Heart left ventricle (tissue), 16 donors: ENCODE measurements at places on chromosomes 12 and 14.
A peak's percentile ranks its signal among the peaks of the same experiment; 100 is the strongest.

DNA sequence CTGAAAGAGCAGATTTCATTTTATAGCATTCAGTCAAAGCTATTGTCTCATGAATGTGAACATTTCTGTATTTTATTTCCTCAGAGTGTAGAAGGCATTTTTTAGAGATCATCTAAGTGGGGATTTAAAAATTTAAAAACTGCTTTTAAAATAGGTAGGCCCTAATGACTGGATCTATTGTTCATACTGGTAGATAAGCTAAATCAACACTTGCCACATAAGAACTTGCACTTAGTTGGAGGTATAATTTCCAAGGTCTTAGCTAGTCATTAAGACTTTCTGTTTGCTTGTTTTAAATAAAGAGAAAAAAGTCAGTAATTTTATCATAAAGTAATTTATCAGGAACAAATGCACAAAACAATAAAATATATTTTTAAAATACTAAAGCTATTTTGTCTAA is 75.2 kb upstream of the LMO3 start:
- DNase-seq, result no peak

- no peak for DNase-seq
These were observed 32.3 kb downstream of the EFCAB11 start for GRCh38 chr14:89922031-89922907.

GRCh38 chr12:37672655-37673260 is 643.8 kb upstream of the ALG10B start:
- no peak for DNase-seq

DNA sequence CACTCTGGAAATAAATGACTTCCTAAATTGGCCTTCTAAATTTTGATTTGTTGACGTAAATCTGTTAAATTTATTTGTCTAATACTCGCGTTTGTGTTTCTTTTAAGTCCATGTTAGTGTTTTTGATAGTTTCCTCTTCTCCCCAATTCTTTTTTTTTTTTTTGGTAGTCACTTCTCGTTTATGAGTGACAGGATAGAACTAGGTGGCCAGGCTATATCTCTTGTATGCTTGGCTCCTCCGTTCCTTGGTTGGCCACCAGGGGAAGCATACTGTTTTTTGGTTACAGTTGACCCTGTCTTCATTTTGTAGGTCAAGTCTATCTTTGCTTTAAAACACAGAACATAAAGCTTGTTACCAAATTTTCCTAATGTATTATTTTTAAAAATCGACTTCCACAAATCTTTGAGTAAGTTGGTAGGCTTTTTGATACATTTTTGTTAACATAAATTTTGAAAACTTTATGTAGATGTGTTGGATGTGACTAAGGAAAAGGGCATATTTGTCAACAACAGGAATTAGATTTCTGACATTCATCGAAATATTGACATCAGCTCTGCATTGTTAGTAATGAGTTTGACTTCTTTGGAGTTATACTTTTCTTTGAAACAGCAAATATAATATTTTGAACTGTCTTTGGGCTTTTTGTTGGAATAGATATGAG is 2.2 kb downstream of the RCOR1 start:
- peak; percentile 62 for DNase-seq

DNA sequence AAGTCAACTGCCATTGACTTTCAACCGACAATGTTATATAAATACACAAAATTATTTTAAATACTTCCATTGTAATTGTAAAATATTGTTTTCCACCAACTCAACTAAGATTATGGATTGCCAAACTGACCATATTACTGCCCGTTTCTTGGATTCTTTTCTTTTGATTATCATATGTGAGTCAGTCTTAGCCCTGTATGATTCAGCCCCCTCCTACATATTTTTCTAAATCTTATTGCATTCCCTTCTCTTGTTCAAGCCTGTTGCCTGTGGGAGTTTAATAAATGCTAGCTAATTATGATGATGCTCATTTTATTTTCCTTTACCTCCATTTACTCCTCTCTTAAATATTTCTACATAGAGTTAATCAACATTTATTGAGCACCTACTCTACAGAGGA is 6.8 kb downstream of the RASSF9 start:
- DNase-seq, result no peak

- no peak for DNase-seq
These were observed 75.4 kb downstream of the VCPKMT start for GRCh38 chr14:50040895-50041465.

- DNase-seq, result no peak
These were observed 160.9 kb downstream of the EPS8 start for GRCh38 chr12:15627995-15628945.

DNA sequence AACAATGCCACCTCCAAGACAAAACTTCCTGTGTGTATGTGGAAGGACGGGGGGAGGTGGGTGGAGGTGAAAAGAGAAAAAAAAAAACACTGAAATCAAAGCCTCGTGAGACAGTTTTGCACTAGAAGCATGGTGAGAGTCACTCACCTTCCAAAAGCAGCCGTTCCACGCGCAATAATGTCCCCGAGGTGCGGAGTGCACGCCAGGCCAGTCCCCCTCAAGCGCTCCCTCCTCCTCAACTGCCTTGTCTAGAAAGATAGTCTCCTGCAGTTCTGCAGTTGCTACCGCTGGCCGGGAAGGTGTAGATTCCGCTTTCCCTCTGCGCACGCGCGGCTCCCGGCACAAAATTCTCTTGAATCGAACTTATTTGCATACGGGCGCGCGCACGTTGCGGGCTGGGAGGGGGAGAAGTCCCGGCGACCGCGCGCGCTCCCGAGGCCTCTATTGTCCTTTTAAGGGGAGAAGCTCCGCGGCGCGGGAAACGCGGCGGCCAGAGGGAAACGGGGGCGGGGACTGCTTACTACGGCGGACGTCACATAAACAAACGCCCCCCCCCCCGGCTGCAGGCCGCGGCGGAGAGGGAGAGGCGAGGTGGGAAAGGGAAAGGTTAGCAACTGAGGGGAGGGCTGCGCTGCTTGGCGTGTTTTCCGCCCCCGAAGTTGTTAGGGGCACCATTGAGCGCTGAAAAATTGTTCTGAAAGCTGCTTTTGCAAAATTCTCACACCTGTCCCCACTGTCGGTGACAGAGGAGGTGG is at the start of gene SINHCAF:
Gene SINHCAF, minus strand, starts transcription at position 274 of the 755 bp plus-strand sequence. CDS start 27,946 bp downstream, outside the sequence.
- DNase-seq, result peak; percentile 100

- DNase-seq, result no peak
These were observed 81.1 kb upstream of the DIO3 start for GRCh38 chr14:101480022-101480746.

GRCh38 chr14:34619471-34619870 is 10.5 kb downstream of the SNX6 start:
- no peak for DNase-seq

GRCh38 chr14:106442857-106443256 is 916.5 kb downstream of the TMEM121 start:
- no peak for DNase-seq

DNA sequence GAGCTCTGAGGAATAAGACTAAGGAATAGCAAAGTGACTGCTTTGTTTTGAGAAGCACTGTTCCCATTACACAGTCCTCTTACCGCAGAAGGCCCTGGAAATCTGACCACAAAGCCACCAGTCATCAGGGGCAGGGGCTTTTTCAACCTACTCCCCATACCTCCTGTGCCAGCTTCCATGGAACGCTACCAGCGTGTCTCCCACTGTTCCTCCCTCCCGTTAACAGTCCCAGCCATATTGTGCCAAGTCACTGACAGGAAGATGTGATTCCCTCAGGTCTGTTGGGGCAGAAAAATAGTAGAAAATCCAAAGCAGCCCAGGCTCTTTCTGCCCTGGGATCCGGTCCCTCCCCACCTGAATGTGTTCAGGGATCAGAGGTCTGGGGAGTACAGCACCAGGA is 46.6 kb upstream of the VPS33A start:
- DNase-seq, result no peak

GRCh38 chr12:94982456-94982855 is 21.0 kb downstream of the NDUFA12 start:
- DNase-seq, result no peak

GRCh38 chr14:61841145-61841544 is 78.9 kb downstream of the SNAPC1 start:
- DNase-seq, result no peak

- no peak for DNase-seq
These were observed 27.7 kb upstream of the TBX3 start for GRCh38 chr12:114711689-114712152.

GRCh38 chr12:120725151-120725658 is 421 bp upstream of the ACADS start:
- no peak for DNase-seq

GRCh38 chr12:126219654-126220279 is 1154.5 kb downstream of the AACS start:
- DNase-seq, result no peak

DNA sequence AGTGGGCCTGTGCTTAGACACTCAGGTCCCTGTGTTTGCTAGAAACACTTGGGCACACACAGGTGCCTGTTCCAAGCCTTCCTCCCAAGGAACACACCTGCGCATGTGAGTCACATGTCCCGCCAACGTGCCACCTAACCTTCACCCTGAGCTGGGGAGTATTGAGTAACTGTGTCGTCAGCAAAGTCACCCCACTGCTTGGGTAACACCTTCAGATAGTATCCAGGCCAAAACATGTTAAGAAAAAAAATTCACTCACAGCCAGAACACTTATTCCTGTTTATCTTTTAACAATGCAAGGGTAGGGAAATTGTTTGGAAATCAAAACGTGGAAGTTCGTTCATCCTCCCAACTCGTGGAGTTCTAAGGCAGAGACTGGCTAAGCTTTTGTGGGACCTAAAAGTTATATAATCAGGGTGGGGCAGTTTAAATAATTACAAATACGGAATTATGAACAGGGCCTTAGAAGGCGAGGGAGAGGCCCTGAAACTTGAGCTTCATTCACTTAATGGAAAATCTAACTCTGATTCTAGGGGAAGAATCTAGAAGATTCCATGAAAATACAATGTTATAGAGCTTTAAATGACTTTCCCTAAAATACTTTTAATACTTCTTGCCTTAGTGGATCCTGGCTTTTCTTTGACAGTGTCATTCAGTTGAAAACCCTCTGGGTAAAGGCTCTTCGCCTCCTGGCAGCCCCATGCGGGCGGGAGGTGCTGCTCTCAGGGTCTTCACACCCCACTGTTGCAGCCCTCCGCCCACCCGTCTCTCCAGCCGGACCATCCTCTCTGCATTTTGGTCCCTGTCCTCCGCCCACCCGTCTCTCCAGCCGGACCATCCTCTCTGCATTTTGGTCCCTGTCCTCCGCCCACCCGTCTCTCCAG is 30.3 kb upstream of the ADIPOR2 start:
- no peak for DNase-seq

- DNase-seq, result no peak
These were observed 63.9 kb downstream of the FUT8 start for GRCh38 chr14:65476273-65476941.

GRCh38 chr12:68932961-68933893 is at the start of gene CPM:
Gene CPM (minus strand): TSS chr12:68933171. CDS start chr12:68932837, 334 bp downstream.
- DNase-seq, result peak; percentile 77

GRCh38 chr14:75064205-75064567 is 362 bp upstream of the ACYP1 start:
- no peak for DNase-seq

GRCh38 chr12:30169839-30170591 is 386.3 kb upstream of the TMTC1 start:
- DNase-seq, result no peak

GRCh38 chr12:64137117-64137516 is 85.0 kb downstream of the KICS2 start:
- no peak for DNase-seq

DNA sequence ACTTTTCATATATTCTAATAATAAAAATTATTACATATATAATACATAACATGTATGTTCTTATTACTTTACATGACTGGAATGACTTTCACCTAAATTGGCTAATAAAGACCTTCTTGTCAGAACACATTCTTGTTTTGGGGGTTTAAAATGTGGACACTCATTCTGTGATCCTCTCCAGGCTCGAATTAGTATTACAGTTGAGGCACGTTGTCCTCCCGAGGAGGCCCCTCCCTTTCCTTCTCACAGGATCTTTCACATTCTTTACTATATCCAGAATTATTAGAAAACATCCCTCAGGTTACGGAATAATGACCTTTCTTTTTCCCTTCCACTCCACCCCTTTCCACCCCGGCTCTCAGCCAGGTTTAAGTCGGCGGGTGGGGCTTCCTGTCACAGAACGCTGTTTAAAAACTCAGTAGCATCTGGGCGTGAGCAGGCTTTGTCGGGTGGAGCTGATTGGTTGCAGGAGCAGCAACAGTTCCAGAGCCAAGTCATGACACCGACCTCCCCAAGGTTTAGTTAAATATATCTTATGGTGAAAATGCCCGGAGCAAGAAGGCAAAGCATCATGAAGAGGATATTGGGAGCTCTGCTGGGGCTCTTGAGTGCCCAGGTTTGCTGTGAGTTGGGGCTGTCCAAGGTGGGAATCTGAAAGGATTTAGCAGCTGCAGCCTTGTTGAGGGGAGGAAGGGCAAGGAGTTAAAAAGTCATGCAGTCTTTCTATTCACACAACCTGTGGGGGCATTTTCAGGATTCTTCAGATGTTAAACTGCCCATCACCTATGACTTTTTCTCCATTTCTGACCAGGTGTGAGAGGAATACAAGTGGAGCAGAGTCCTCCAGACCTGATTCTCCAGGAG is 396.7 kb upstream of the OR4E1 start:
- peak; percentile 19 for DNase-seq

DNA sequence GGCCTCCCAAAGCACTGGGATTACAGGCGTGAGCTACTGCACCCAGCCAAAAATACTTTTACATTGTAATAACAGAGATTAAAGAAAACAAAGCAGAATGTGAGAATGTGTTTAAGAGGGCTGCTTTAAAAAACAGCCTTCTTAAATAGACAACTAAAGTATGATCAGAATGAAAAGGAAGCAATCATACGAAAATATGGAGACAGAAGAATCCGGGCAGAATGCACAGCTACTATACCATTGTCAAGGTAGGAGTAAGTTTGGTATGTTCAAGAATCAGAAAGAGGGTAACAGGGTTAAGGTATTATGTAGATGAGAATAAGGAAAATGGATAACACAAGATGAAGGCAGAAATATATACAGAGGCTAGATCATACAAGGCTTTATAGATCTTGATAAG is 8.5 kb downstream of the SEC23A start:
- no peak for DNase-seq

DNA sequence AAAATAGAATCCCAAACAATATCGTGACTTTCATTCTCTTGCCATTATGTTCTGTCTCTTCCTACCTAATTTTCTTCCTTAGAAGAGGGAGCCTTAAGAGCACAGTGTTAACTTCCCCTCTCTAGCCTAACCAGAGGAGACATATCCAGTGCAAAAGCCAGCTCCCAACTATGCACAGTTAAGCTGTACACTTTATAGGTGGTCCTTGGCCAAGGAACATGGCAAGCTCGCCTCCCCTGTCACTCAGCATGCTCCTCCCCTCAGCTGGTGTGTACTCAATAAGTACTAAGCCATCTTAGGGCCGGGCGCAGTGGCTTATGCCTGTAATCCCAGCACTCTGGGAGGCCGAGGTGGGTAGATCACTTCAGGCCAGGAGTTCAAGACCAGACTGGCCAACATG is 255.1 kb upstream of the TMPO start:
- no peak for DNase-seq
